Stimulated activated naive B cell treated with anti-CD40 and anti-IgM and Interleukin-4, amounts not matched to agents 10 μg/mL and 1 μg/mL and 100 μg/mL, for 72 hours (primary cell): ENCODE measurements at places on chromosomes 2 and 18.
A peak's percentile ranks its signal among the peaks of the same experiment; 100 is the strongest.

DNA sequence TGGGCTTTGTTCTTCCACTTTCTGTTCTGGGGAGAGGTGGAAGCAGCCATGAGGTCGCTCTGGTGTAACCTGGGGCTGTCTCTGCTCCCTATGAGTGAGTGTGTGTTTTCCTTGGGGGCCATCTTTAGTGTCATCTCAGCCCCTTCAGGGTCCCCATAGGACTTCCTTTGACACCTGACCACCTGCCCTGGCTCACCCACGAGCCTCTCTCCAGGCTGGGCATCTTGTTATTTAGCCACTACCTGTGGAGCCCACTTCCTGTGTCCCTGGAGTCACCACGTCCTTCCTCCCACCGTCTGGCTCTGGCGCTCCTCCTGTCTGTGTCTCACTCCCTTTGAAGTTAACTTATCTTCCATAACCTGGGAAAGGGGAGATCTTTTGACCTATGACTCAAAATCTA lies 176.0 kb downstream of the UXS1 start:
- no peak overlapping the region for H3K4me3 ChIP-seq
- H3K27ac ChIP-seq = no peak overlapping the region
- H3K27me3 ChIP-seq = peaks cover 8% of the 10 kb centered on the region
- peaks cover 6% of the 10 kb centered on the region for H3K4me1 ChIP-seq

GRCh38 chr18:43314941-43315340 lies 37.7 kb upstream of the SYT4 start:
- H3K27ac ChIP-seq = no peak overlapping the region
- no peak overlapping the region for H3K4me3 ChIP-seq
- H3K36me3 ChIP-seq = no peaks in the 10 kb centered on the region

DNA sequence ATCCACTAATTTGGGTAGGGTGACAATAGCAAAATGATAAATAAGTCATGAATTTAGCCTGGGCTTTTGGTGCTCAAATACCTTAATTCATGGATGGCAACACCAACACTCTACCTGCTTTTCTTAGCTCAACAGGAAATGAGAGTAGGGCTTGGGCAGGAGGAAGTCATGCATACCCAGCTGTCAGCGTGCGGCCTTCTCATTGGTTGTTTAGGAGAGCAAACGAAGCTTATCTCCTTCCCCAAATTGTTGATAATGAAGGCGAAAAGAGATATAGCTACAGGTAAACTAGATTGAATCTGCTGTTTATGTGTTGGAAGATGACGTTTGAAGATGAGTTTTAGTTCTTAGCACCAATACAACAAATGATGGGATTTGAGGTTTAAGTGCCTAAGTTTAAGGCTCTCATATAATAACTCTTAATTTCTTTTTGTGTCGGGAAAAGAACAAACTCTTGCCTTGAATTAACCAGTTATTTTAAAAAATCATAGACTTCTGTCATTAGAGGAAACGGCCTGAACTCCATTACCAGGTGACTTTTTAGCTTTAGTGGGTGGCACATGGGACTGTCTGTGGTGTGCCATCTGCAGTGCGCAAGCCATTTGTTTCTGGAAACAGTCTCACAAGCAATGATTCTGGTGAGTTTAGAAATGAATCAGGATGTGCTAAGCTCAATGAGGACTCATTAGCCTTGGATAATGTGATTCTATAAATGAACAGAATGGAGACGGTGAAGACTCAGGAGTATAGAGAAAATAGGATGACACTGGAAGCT lies 19.8 kb downstream of the MAP4K4 start:
- H3K27me3 ChIP-seq = no peaks in the 10 kb centered on the region
- H3K4me1 ChIP-seq = peaks cover 44% of the 10 kb centered on the region
- peak overlapping the region; percentile 97 for H3K27ac ChIP-seq
- peaks cover 53% of the 10 kb centered on the region for H3K36me3 ChIP-seq

DNA sequence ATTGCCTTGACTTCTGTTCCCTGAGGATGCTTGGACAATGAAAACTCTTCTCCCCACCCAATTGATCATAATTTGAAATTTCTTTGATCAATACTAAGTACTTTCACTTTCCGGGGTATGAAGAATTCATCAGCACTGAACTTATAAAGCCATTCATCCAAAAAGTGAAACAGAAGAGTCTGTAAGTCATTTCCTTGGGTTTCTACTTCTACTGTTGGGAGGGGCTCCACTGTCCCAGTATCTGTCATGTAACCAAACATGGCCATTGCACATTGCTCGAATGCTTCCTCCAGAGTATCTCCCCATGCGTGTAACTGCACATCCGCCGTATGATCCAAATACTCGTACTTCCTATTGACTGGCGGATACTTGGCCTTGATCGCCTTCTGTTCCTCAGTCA lies 30.3 kb downstream of the NCL start:
- no peak overlapping the region for H3K27ac ChIP-seq
- H3K4me1 ChIP-seq = no peaks in the 10 kb centered on the region
- peaks cover 9% of the 10 kb centered on the region for H3K27me3 ChIP-seq
- no peak for DNase-seq
- H3K36me3 ChIP-seq = peaks cover 4% of the 10 kb centered on the region

GRCh38 chr18:76408480-76409067 lies 86.5 kb downstream of the ZNF516 start:
- H3K4me1 ChIP-seq = peaks cover 42% of the 10 kb centered on the region
- H3K36me3 ChIP-seq = peaks cover 61% of the 10 kb centered on the region
- no peak overlapping the region for H3K4me3 ChIP-seq

- no peak overlapping the region for H3K27ac ChIP-seq
- peaks cover 13% of the 10 kb centered on the region for H3K27me3 ChIP-seq
- no peaks in the 10 kb centered on the region for H3K4me1 ChIP-seq
These were observed 57.0 kb downstream of the ZBTB7C start for GRCh38 chr18:48352051-48352755.

DNA sequence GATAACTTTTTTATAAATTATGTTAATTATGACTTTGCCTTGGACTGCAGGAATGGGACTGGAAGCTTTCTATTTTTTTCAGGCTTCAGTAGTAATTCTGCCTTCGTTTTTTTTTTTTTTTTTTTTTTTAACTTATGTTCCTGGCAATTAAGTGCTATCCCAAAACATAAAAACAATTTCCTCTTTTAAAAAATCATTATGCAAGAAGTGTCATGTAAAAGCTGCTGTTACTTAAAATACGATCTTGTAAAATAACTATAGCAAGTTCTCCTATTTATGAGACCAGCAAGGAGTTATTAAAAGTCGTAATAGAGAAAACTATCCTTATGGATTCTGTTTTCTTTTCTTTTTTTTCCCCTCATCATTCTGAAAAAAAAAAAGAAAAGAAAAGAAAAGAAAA lies 301.6 kb upstream of the FBXO11 start:
- DNase-seq = no peak
- H3K4me1 ChIP-seq = peaks cover 25% of the 10 kb centered on the region
- no peaks in the 10 kb centered on the region for H3K27me3 ChIP-seq
- H3K36me3 ChIP-seq = no peaks in the 10 kb centered on the region
- H3K4me3 ChIP-seq = no peak overlapping the region

- H3K27me3 ChIP-seq = no peaks in the 10 kb centered on the region
- DNase-seq = no peak
- peaks cover 34% of the 10 kb centered on the region for H3K36me3 ChIP-seq
- H3K4me1 ChIP-seq = peaks cover 23% of the 10 kb centered on the region
These were observed 4.6 kb downstream of the B3GNT7 start for GRCh38 chr2:231399853-231400680.

DNA sequence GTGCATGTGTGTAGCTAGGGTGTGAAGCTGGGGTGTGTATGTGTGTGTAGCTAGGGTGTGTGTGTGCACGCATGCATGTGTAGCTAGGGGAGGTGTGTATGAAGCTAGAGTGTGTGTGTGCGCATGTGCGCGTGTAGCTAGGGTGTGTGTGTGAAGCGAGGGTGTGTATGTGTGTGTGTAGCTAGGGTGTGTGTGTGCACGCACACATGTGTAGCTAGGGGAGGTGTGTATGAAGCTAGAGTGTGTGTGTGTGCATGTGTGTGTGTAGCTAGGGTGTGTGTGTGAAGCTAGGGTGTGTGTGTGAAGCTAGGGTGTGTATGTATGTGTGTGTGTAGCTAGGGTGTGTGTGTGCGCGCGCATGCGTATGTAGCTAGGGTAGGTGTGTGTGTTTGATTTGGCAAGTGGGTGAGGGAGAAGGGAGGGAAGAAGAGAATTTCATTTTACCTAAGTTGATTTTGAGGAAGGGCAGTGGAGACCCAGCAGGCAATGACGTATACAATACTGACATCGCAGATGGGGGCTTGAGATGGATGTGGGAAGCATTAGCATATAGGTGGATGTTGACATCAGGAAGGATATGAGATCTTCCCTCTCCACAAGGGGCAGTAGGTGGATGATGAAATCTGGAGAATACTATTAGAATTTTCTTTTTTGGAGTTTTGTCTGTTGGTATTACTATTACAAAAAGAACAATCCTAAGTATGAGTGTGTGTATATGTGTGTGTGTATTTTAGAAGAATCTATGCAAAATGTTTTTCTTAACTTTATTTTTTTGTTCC lies 70.7 kb downstream of the PRELID3A start:
- no peak overlapping the region for H3K27ac ChIP-seq
- no peak for DNase-seq
- H3K27me3 ChIP-seq = no peaks in the 10 kb centered on the region
- no peaks in the 10 kb centered on the region for H3K4me1 ChIP-seq

DNA sequence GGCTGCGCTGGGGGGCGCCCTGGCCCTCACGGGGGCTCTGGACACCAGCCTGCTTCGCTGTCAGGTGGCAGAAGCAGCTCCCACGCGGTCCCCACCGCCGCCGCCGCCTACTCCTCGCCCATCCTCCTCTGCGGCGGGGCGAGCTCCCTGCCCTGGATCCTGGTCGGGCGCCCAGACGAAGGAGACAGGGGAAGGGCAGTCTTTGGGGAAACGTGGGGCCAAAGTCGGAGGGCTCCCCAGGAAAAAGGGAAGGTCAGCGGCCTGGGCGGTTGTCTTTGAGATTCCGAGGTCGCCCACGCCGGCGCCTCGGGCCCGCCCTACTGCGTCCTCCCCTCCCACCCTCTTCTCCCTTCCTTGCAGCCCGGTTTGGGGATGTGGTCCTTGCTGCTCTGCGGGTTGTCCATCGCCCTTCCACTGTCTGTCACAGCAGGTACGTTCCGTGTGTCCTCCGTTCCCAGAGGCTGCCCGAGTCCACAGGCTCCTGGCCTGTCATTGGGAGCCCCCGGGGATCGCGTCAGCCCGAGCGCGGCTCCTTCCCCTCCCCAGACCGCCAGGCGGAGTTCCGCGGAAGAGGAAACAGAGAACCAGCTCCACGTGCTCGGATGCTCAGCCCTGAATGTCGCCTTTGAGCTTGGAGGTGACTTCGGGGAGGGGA lies 800 bp downstream of the IL1RL2 start:
- H3K4me3 ChIP-seq = peak overlapping the region; percentile 92
- DNase-seq = peak; percentile 30
- peaks cover 14% of the 10 kb centered on the region for H3K4me1 ChIP-seq
- peak overlapping the region; percentile 72 for H3K27ac ChIP-seq
- peaks cover 38% of the 10 kb centered on the region for H3K27me3 ChIP-seq

- H3K36me3 ChIP-seq = no peaks in the 10 kb centered on the region
- DNase-seq = no peak
These were observed 52.5 kb upstream of the APCDD1 start for GRCh38 chr18:10401930-10402329.

DNA sequence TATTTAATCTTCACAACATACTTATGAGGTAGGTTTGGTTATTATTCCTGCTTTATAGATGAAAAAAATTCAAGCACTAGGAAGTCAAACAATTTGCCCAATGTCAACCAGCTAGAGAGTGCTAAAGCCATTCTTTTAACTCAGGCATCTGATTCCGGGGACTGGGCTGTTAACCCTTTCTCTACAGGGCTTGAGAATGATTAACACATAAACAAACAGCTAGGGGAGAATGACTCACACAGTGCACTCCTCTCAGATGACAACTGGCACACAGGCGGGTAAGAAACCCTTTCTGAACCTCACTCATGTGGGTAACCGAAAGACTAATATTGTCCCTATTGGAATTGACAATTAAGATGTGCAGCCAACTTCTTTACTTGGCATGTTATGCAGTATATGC lies 86.3 kb upstream of the FSHR start:
- no peak overlapping the region for H3K27ac ChIP-seq
- no peaks in the 10 kb centered on the region for H3K36me3 ChIP-seq
- H3K27me3 ChIP-seq = no peaks in the 10 kb centered on the region
- no peaks in the 10 kb centered on the region for H3K4me1 ChIP-seq
- no peak overlapping the region for H3K4me3 ChIP-seq

DNA sequence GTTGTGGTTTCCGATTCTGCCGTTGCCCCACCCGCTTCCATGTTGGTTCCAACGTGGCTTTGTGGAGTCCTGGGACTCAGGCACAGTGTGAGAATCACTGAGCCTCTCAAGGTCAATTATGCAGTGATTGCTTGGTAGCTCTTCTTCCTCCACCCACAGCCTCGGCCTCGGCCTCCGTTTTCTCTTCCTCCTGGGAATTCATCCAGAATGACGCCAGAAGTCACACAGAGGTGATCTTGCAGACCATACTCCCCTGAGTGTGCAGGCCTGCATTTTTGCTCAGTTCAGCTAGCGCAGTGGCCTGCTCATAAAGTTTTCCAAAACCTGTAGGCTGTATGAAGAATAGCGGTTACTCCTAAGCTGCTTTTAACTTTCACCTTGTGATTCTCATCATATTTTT lies 273.3 kb downstream of the GBX2 start:
- no peaks in the 10 kb centered on the region for H3K36me3 ChIP-seq
- H3K27me3 ChIP-seq = no peaks in the 10 kb centered on the region
- no peak for DNase-seq
- H3K4me3 ChIP-seq = no peak overlapping the region
- H3K27ac ChIP-seq = no peak overlapping the region

- H3K36me3 ChIP-seq = no peaks in the 10 kb centered on the region
- DNase-seq = no peak
- H3K4me1 ChIP-seq = peaks cover 64% of the 10 kb centered on the region
- H3K27ac ChIP-seq = peak overlapping the region; percentile 92
- peaks cover 92% of the 10 kb centered on the region for H3K27me3 ChIP-seq
These were observed 34.3 kb upstream of the ATP6V1B1 start for GRCh38 chr2:70901227-70902066.

GRCh38 chr2:70083344-70084156 lies 3.7 kb upstream of the PCBP1 start:
- H3K27ac ChIP-seq = peak overlapping the region; percentile 97
- peak overlapping the region; percentile 74 for H3K4me3 ChIP-seq
- H3K4me1 ChIP-seq = peaks cover 50% of the 10 kb centered on the region
- peaks cover 47% of the 10 kb centered on the region for H3K36me3 ChIP-seq
- DNase-seq = peak; percentile 66

DNA sequence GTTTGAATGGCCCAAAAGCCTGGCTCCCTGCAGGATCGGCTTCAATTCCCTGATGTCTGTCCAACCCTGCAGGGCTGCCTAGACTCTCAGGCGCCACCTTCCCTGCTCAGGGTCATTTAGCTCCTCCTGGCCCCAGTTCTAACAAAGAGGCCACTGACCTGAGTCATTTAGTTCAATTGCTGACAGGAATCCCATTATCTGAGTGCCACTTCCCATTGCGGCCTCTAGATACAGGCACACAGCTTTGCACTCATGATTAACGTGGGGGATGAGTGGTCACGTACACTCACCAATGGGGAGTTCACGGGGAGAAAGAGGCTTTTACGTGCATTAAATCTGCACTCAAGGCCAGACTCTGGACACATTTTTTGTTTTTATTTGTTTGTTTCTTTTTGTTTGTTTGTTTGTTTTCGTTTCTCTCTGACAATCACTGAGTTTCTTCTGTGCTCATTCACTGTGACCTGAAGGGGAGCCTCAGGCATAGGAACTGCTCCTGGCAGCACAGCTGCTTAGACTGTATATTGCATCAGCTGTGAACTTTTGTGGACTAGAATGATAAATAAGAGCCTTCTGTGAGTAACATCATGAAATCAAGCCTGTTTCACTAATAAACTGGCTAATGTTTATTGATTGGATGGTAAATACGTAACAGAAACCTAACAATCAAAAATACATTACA lies 118.9 kb upstream of the CTNNA2 start:
- no peak overlapping the region for H3K4me3 ChIP-seq
- no peak for DNase-seq
- no peak overlapping the region for H3K27ac ChIP-seq
- no peaks in the 10 kb centered on the region for H3K36me3 ChIP-seq
- H3K27me3 ChIP-seq = no peaks in the 10 kb centered on the region
